Skin of body (tissue), 3 donors: ENCODE measurements at places on chromosomes 13 and 19. TPM values are rescaled to one million over a fixed set of nuclear protein-coding genes. Genes with fewer than 3 reads are reported as not detected.
A peak's percentile ranks its signal among the peaks of the same experiment; 100 is the strongest.

GRCh38 chr13:29676941-29677452 lies 81.5 kb upstream of the SLC7A1 start:
- DNase-seq, result no peak

DNA sequence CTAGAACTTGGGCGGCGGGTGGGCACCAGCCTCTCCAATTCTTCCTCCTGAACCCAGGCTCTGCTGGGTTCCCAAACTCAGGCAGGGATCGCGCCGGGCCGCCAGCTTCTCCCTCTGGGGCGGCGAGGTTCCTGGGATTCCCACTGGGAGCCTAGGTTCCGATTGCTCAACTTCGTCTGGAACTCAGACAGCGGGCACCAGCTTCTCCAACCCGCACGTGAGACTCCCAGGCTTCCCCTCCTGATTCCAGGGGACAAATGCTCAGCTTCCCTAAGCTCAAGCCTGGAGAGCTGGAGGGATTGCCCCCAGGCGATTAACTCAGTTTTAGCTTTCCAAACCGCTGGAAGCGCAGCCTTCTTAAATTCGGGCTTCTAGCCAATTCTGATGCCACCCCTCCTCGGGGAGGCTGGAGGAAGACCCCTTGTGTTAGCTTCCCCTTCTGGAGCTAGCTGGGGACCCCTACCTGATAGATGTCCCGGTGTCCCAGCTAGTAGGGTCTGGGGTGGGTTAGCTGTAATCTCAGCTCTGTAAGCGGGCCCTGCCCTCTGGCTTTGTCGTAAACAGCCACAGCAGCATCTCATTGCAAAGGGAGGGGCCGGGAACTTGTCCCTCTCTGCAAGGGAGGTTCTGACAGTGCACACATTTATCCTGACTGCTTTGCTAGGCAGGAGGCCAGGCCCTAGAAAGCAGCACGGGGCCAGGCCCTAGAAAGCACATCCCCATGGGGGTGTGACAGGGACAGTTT lies 671 bp downstream of the MCOLN1 start:
- DNase-seq, result no peak

GRCh38 chr13:66657165-66657881 lies 572.8 kb downstream of the PCDH9 start:
- DNase-seq, result peak; percentile 77

DNA sequence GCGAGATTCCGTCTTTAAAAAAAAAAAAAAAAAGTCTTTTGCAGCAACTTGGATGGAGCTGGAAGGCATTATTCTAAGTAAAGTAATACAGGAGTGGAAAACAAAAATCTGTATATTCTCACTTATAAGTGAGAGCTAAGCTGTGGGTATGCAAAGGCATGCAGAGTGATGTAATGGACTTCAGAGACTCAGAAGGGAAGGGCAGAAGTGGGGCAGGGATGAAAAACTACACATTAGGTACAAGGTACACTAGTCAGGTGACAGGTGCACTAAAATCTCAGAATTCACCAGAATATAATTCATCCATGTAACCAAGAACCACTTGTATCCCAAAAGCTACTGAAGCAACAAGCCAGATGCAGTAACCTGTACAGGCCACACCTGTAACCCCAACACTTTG lies 2.0 kb downstream of the GP6 start:
- DNase-seq, result no peak

- DNase-seq, result no peak
Observed at GRCh38 chr13:62643799-62644524, 1228.3 kb upstream of the PCDH20 start.

- DNase-seq, result no peak
Observed at GRCh38 chr13:108968566-108968965, 339.2 kb downstream of the MYO16 start.

N4BP2L2 gene
- 142 TPM for total RNA-seq
